Left hindlimb (tissue), 1 donor: ENCODE measurements at places on chromosomes 2 and 18.
A peak's percentile ranks its signal among the peaks of the same experiment; 100 is the strongest.

DNA sequence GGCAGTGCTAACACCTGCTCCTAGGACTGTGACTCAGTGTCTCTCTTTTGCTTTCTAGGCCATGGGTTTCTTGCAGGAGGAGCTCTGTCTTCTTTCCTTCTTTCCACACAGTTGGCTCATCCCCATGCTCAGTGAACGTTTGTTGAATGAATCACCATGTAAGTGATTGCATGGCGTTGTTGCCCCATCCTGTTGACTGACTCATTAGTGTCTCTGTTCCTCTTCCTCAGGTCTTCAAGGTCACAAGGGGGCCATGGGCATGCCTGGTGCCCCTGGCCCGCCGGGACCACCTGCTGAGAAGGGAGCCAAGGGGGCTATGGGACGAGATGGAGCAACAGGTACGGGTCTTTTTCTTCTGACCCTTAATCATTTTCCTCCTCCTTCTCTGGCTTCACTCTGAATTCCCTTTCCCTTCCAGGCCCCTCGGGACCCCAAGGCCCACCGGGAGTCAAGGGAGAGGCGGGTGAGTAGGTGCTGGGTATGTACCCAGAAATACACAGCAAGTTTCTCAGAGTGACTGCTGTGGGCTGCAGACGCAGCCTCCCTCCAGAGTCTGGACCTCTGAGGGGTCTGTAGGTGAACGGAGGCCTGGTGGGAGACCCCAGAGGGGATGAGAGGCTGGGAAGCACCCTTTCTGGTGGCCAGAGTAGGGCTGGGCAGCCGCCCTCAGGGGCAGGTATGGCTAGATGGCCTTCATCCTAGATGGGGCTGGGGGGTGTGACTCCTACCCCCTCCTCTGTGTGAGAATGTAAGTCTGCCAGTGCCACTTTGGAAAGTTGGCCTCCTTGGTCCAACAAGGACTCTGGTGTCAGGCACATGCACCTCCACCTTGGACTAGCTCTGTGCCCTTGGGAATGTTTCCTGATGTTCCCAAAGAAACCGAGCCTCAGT is 32.4 kb downstream of the MARCO start:
- no peak for DNase-seq

- DNase-seq, result no peak
These were observed 298.5 kb downstream of the INSIG2 start for GRCh38 chr2:118386641-118387302.

DNA sequence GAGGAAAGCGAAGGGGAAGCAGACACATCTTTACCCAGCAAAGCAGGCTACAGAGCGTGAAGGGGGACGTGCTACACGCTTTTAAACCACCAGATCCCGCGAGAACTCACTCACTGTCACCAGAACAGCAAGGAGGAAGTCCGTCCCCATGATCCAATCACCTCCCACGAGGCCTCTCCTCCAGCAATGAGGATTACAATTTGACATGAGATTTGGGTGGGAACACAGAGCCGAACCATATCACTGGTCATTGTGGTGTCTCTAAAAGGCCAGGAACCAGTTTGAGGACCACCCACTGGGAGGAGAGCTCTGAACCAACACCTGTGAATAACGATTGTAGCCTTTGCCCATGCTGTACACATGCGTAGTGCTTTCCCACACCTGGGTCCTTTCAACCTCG is 116.6 kb upstream of the FAM136A start:
- no peak for DNase-seq

- DNase-seq, result no peak
These were observed 43.5 kb upstream of the LAPTM4A start for GRCh38 chr2:20094955-20095354.

DNA sequence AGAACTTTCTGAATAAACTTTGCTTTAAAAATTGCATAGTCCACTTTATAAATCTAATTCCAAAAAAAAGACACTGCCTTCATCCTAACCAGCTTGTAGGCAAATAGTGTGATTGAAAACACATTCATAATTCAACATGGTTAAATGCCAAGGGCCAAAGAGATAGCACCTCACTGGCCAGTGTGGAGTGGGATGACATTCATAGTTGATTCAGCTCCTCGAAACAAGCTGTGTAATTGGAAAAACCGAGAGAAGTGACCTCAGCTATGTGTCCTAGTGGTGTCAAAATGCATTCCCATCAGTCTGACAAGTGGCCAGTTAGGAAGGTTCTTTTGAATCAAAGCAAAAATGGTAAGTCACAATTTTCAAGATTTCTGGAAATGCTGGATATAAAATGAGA is 1068.5 kb upstream of the CELF4 start:
- DNase-seq, result no peak

- DNase-seq, result no peak
These were observed 158.3 kb downstream of the LDLRAD4 start for GRCh38 chr18:13376841-13377351.

DNA sequence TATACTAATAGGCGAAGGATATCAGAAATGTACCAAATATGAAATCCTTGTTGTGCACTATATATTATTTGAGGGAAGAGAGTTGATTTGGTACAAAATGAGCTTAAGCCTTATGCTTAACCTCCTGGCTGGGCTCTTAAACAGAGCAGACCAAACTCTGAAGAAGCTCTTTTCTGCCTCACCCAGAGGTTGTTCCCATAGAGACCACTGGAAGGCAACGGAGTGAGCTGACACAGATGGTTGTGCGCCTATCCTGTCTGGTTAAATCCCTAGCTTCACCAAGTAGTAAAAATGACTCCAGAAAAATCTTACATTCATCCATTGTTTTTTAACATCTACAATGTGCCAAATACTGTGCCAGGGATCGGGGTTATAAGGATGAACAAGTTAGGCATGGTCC is 55.9 kb upstream of the NOL4 start:
- DNase-seq, result no peak

GRCh38 chr18:28116461-28116860 is 60.5 kb downstream of the CDH2 start:
- no peak for DNase-seq

DNA sequence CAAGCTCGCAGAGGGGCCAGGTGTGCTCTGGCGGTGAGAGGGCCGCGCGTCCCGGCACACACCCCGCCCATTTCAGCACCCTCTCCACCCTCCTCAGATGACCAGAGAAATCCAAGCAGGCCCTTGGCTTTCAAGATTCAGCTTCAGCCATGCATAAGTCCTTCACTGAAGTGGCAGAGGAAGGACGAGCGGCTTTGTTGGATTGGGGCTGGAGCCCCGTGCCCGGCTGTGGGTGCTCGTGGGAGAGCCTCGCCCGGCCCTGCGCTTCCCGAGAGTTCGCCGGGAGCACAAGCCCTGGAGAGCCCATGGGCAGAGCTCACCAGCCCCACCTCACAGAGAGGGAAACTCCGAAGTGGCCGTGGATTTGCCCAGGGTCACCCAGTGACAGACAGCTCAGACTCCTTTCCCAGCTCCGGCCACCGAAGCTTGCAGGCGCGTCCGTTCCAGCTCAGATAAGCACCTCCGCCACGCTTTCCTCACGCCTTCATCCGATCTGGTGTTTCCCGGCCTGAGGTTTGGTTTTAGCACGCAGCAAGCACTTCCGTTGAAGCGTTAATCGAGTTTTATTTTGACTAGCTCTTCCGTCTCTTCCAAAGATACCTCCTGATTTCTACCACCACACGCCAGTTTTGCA is 45.6 kb upstream of the MTCL1 start:
- no peak for DNase-seq

DNA sequence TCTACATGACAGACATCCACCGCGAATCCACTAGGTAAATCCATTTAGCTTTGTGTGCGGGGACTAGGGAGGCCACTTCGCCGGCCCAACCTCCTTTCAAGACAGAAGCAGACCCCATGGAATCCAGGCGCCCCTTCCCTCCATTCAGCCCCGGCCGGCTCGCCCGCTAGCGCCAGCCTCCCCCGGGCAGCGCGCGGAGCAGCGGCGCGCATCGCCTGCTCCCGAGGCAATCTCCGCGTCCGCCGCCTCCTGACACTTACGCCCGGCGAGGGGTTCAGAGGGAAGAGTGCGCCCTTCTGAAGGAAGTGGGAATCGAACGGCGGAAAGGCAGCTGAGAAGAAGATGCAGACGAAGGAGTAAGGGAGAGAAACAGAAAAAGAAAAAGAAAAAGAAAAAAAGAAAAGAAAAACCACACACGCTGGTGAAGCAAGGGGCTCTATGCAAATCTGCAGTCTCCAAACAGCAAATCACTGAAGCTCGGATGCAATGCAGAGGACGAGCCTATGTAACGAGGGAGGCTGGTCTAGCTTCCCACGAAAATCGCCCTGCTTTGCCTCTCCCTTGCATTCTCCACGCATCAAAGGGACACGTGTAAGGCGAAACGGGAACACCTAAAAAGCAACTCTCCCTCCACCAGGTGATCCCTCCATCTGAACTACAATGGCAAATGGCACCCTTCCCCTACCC is 684.4 kb downstream of the NRXN1 start:
- peak; percentile 58 for DNase-seq

- no peak for DNase-seq
These were observed 83.5 kb downstream of the IRS1 start for GRCh38 chr2:226716126-226716525.

DNA sequence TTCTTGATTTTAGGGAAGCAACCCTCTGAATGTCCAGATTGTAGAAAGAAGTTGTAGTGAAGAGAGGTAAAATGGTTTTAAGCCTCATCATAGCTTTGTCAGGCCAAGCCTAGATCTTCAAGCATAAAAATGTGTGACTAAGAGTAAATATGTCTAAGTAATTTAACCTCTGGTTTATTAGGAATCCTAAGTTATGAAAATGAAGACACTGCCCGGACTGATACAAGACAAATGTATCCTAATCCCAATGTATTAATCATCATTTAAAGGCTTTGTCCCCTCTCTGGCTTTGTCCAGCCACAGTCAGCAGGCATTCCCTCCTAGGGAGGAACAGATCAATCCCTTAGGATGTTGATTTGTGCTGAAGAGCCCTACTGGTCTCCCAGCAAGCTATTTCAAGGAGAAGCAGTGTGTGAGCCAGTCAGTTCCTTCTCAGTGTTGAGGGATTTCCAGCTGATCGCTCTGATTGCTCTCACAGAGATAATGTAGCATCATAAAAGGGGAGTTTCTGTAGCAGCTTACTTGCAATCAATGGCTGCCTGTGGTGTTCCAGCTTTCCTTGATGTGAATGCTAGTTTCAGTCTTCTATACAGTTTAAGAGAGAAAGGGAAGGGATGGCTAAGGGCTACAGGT is 796.1 kb downstream of the EPHA4 start:
- no peak for DNase-seq

GRCh38 chr2:69791045-69791444 is 38.4 kb upstream of the GMCL1 start:
- DNase-seq, result no peak

- DNase-seq, result no peak
These were observed 48.1 kb downstream of the MAIP1 start for GRCh38 chr2:200003444-200003843.

DNA sequence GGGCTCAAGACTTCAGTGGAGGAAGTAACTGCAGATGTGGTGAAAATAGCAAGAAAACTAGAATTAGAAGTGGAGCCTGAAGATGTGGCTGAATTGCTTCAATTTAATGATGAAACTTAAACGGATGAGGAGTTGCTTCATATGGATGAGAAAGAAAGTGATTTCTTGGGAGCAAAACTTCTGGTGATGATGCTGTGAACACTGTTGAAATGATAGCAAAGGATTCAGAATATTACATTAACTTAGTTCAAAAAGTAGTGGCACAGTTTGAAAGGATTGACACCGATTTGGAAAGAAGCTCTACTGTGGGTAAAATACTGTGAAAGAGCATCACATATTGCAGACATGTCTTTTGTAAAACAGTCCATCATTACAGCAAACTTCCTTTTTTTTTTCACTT is 638.0 kb downstream of the NYAP2 start:
- no peak for DNase-seq

DNA sequence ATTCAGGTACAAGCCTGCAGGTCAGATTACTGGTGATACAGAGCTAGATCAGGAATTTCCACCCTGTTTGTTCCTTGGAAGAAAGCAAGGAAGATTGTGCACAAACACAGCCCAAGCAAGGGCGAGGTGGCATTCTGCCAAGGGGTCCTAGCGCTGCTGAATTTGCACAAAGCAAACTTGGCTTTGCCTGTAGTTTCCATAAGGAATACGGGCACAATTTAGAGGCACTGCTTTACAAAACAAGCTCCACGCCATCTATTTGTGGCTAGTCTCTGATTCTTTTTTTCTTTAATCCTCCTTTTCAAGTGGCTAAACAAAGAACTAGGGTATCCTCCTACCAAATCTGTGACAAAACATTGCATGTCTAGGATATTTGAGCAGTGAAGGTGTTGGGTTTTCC is 195.5 kb upstream of the ACVR2A start:
- DNase-seq, result no peak

GRCh38 chr2:143463719-143464118 is 334.5 kb downstream of the ARHGAP15 start:
- DNase-seq, result no peak

DNA sequence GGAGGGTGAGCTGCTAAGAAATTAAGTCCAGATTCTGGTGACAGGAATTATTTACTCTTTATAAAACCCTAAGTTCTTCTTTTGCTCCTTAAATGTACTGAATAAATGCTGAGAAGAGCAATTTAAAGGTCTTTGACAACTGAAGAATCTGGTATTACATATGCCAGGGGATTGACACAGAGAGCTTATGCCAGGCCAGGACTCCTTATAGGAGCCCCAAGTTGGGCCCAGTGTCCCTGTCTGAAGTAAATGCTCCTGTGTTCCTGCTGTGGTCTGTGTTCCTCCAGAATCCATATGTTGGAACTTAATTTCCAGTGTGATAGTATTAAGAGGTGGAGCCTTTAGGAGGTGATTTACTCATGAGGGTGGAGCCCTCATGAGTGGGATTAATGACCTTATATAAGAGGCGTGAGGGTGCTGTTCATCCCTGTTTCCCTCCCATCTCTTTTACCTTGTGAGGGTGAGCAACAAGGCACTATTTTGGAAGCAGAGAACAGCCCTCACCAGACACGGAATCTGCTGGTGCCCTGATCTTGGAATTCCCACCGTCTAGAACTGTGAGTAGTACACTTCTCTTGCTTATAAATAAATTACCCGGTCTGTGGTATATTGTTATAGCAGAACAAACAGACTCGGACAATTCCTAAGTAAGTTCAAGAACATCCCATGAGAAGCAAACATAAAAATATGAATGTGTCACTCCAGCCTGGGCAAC is 39.8 kb downstream of the LYPD6 start:
- DNase-seq, result no peak

- no peak for DNase-seq
These were observed 35.7 kb downstream of the NOL10 start for GRCh38 chr2:10654069-10654468.

- DNase-seq, result no peak
These were observed 380.2 kb downstream of the TXNL1 start for GRCh38 chr18:56258178-56258577.

DNA sequence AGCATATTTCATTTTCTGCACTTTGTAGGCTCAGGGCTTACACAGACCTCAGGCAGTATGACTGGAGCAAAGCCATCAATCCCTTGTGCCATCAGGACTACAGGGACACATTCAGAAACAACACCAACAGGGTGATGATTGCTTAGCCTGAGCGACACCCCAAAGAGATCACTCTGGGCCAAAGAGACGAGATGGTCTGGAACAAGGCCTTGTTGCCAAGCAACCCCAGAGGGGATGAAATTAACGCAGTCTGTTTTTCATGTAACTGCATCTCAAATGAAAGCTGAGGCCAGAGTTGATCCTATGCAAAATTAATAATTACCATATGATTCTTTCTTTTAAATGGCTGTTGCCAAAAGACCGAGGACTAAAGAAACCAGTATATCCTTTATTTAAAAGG is 20.2 kb upstream of the B3GNT2 start:
- no peak for DNase-seq

- no peak for DNase-seq
These were observed 807 bp upstream of the NEU4 start for GRCh38 chr2:241808051-241808720.

GRCh38 chr2:68225119-68225632 is 27.2 kb downstream of the PPP3R1 start:
- DNase-seq, result no peak

GRCh38 chr2:72757177-72757775 is 68.6 kb downstream of the EXOC6B start:
- no peak for DNase-seq
